ENCODE measurements at places on chromosomes 2 and 18. TPM values are rescaled to one million over a fixed set of nuclear protein-coding genes. Genes with fewer than 3 reads are reported as not detected.

KIAA2012 gene
- not detected for polyA plus RNA-seq

MARCO gene
- polyA plus RNA-seq: 2.8 TPM

DNAH7 gene
- polyA plus RNA-seq: 0.15 TPM

NEB gene
- 4.0 TPM for polyA plus RNA-seq

Data from stomach (tissue), 19 donors.